ENCODE measurements at places on chromosomes 1 and 21. TPM values are rescaled to one million over a fixed set of nuclear protein-coding genes. Genes with fewer than 3 reads are reported as not detected.

TIAM1 gene
- total RNA-seq, result 0.37 TPM

ETV3L gene
- not detected for total RNA-seq

ERVH48-1 gene
- total RNA-seq, result not detected

CFHR2 gene
- not detected for total RNA-seq

KCNE2 gene
- total RNA-seq, result not detected

CELA2A gene
- total RNA-seq, result 0.14 TPM

OR13G1 gene
- total RNA-seq, result not detected

GBP7 gene
- not detected for total RNA-seq

TFF2 gene
- not detected for total RNA-seq

TOMM20 gene
- 89.9 TPM for total RNA-seq

FAAH gene
- 1.8 TPM for total RNA-seq

OR2T35 gene
- total RNA-seq, result not detected

NENF gene
- 48.4 TPM for total RNA-seq

FCRL4 gene
- not detected for total RNA-seq

KRTAP12-2 gene
- total RNA-seq, result not detected

SPRR2D gene
- not detected for total RNA-seq

GBP3 gene
- total RNA-seq, result 23.7 TPM

OR2L2 gene
- under 0.01 TPM for total RNA-seq

PERM1 gene
- total RNA-seq, result 0.43 TPM

OR2T2 gene
- total RNA-seq, result not detected

RIMKLA gene
- under 0.01 TPM for total RNA-seq

CNR2 gene
- total RNA-seq, result not detected

SAMSN1 gene
- total RNA-seq, result not detected

TDRD10 gene
- total RNA-seq, result not detected

CD1B gene
- not detected for total RNA-seq

LCA5L gene
- total RNA-seq, result 1.6 TPM

Measured in smooth muscle cell of bladder (primary cell).